HuH-7 (cell line): ENCODE measurements at places on chromosomes 12 and 14.

GRCh38 chr14:78172428-78172827 is 2.3 kb downstream of the NRXN3 start:
- DNase-seq: no peak

- DNase-seq: no peak
These were observed 80.9 kb downstream of the NDUFA12 start for GRCh38 chr12:94922561-94922960.

DNA sequence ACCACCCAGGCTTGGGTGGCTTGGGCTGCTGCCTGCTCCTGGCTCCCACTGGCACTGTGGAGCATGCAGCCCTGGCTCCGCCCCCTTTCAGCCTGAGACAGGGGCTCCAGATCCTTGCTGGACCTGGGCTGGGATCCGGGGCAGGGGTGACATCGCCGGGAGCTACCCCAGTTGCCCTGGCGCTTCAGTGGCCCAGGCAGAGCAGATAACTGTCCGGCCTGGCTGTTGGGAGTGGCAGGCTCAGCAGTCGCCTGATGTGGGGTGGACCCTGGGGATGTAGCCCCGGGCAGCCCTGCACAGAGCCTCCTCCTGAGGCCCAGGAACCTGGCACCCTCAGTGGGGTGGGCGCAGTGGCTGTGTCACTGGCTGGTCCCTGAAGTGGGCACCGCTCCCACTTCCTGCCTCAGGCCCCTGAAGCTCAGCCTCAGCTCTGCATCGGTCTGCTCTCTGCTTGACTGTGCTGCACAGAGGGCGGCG is 57.9 kb downstream of the FUT8 start:
- no peak for DNase-seq

- DNase-seq: no peak
These were observed 69.4 kb upstream of the DACT1 start for GRCh38 chr14:58568322-58568721.

DNA sequence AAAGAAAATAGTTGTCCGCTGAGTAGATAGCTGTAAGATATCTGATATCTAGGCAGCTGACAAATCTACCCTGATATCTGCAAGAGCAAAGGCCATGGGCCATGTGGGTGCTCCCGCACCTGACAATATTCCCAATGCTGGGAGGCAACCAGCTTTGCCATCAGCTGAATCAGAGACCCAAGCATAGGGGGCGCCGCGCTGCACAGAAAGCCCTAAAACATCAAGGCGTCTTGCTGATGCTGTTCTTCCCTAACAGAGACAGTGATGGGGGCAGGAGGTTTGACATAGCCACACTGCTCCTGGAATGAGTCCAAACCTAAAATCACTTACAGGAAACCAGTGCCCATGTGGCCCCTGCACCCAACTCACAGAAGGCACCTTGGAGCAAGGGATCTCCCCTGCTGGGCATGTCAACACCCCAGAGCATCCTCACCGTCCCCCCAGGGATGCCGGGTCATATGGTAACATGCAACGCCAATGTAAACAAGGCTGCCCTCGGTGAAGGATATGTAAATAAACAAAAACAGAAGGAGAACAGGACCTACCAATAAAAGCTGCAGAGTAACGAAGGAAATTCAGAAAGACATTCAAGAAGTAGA is 199.5 kb downstream of the TMEM132D start:
- no peak for DNase-seq

- no peak for DNase-seq
These were observed 9.8 kb downstream of the DHRS1 start for GRCh38 chr14:24289649-24290280.

DNA sequence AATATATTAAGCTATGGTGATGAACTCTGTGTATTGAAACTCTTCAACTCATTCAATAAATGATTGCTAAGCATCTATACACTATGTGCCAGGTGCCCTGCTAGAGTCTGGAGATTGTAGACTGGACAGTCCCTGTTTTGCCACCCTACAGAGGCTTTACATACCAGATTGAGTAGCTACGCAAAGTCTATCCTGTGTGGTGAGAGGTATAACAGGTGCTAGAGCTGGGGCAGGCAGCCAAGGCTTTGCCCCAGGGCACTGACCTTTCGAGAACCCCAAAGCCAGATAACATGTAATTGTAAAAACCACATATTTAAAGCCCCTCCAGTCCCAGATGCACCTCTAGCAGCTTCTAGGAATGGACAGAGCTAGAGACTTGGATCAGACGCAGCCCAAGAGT is 52.8 kb downstream of the PPM1H start:
- DNase-seq: no peak

DNA sequence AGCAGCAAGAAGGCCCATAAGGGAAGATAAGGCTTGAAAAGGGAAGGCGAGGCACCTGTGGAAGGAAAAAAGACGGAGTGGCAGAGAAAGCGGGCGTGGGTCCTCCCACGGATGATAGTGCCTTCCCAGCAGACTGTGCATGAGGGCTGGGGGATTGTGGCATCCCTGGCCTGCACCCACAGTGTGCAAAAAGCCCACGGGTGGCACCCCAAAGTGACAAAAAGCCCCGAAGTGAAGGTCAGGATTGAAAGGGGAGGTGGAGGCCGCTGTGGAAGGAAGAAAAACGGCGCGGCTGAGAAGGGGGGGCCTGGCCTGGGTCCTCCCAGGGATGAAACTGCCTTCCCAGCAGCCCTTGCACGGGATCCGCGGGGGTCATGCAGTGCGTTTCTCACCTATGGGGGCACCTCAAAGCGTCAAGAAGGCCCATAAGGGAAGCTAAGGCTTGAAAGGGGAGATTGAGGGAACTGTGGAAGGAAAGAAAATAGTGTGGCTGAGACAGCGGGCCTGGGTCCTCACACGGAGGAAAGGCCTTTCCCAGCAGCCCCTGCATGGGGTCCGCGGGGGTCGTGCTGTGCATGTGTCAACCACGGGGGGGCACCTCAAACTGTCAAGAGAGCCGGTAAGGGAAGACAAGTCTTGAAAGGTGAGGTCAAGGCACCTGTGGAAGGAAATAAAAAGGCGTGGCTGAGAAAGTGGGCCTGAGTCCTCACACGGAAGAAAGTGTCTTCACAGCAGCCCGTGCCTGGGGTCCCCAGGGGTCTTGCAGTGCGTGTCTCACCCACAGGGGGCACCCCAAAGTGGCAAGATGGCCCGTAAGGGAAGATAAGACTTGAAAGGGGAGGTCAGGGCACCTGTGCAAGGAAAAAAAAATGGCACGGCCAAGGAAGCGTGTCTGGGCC is 274.1 kb downstream of the ALG10 start:
- DNase-seq: no peak

DNA sequence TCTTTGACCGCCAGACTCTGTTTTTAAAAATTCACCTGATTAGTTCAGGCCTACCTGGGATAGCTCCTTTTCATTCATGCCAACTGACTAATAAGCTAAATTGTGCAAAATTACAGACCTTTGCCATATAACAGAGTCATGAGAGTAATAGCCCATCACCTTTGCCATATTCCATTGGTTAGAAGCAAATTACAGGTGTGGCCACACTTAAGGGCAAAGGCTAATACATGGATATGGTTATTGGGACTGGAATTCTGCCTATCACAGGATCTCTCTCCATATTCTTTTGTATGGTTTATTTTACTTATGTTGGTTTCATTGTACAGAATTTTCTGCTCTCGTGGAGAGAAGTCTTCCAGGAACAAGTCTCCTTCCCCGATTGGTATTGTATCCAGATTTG is 115.2 kb downstream of the EGLN3 start:
- DNase-seq: no peak

- DNase-seq: no peak
These were observed 153.4 kb downstream of the FUT8 start for GRCh38 chr14:65565948-65566347.

DNA sequence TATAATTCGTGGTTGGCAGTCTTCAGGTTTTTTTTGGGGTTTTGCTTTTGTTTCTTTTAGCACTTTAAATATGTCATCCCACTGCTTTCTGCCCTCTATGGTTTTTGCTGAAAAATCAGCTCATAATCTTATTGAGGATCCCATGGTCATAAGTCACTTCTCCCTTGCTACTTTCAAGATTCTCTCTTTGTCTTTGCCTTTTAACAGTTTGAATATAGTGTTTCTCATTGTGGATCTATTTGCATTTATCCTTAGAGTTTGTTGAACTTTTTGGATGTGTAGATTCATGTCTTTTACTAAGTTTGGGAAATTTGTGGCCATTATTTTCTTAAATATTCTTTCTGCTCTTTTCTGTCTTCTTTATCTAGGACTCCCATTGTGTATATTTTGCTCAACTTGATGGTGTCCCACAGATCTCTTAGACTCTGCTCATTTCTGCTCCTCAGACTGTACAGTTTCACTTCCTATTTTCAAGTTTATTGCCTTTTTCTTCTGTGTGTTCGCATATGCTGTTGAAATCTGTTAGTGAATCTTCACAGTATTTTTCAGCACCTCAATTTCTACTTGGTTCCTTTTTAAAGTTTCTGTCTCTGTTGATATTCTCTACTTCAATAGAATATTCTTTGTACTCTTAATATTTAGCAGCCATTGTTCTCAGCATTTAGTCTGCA is 70.8 kb downstream of the WNK1 start:
- no peak for DNase-seq

- DNase-seq: peak; percentile 32
These were observed 82.4 kb downstream of the CRADD start for GRCh38 chr12:93759512-93760081.

- no peak for DNase-seq
These were observed 268.6 kb downstream of the BTG1 start for GRCh38 chr12:91877022-91877421.

- DNase-seq: no peak
These were observed 922 bp downstream of the TBX5 start for GRCh38 chr12:114404926-114405518.

- DNase-seq: no peak
These were observed 453.8 kb downstream of the TMEM121 start for GRCh38 chr14:105980224-105980623.

- no peak for DNase-seq
These were observed 58.6 kb downstream of the SERPINA3 start for GRCh38 chr14:94670692-94671285.

DNA sequence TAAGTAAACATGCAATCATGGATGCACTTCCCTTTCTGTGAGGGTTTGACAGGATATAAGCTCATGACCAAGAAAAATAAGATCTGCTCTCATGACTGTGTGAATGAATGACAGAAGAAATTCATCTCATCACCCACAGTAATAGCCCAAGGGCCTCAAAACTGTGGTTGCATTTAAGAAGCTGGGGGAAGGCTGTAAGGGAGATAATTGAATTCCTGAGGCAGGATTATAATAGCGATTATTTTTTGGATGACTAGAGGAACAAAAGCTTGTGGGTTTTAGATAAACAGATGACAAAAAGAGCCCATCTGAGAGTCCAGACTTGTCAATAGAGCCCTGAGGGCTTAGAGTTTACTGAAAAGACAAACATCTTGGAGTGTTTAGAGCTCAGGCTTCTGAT is 161.2 kb downstream of the NTF3 start:
- DNase-seq: no peak

GRCh38 chr12:28145216-28145615 is 45.0 kb upstream of the CCDC91 start:
- DNase-seq: no peak

- no peak for DNase-seq
These were observed 163.9 kb downstream of the MED13L start for GRCh38 chr12:116113398-116114130.

DNA sequence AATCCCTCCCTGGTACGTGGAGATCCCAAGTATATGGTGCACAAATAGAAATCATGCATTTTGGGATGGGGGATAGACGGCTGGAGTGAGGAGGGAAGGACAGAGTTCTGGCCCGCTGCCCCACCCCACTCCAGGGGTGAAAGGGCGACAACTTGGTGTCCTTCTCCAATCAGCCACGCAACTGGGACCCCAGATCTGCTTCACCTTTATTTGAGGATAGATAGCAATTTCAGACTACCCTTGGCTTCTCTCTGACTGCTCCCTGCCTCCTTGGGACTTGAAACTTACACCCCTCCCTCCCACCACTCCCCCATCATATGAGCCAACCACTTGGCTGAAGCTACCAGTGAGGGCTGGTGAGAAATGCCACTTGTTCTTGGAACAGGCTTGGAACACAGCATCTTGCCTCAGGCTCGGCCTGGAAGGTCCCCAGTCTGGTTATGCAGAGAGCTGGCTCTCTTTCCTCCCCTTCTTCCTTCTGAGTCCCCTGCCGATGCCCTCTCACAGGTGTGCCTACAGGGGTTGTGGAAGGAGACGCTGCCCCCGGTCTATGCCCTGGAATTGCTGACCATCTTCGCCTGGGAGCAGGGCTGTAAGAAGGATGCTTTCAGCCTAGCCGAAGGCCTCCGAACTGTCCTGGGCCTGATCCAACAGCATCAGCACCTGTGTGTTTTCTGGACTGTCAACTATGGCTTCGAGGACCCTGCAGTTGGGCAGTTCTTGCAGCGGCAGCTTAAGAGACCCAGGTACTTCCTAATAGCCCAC is 8.1 kb downstream of the OAS3 start:
- no peak for DNase-seq

GRCh38 chr12:117377758-117378157 is 16.3 kb upstream of the NOS1 start:
- no peak for DNase-seq

GRCh38 chr12:32002848-32003493 is 43.8 kb downstream of the RESF1 start:
- DNase-seq: no peak

- no peak for DNase-seq
These were observed 14.3 kb upstream of the RIC8B start for GRCh38 chr12:106760184-106760531.

DNA sequence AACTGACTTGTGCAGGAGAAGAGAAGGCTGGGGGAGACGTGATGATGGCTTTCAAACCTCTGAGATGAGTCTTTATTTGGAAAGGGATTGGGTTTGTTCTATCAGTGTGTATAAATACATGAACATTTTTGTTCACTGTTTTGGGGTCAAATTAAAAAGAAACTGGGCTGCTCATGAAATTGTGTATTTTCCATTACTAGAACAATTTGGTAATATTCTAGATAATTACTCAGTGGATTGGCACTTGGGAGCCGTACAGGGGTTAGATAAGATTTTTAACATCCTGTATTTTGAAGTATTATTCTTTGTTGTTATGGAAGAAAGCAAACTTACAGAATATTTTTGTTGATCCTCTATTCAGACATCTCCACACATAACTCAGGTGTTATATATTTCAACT is 340.6 kb downstream of the PRKD1 start:
- no peak for DNase-seq

DNA sequence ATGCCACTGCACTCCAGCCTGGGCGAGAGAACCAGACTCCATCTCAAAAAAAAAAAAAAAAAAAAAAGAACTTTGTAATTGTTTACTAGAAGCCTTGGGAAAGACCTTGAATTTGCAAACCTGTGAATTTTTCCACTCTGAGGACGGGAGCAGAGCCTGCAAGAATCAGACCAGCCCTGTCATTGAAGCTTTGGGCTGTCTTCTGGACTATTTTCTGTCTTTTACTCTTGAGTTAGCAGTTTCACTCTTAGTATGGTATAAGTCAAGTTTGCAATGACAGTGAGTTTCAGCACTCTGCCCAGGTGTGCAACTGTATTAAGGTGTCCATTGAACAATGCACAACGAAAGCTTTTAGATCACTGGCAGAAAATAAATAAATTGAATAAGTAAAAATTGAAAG is 81.4 kb upstream of the KRAS start:
- no peak for DNase-seq

GRCh38 chr12:47361389-47362021 is 281.7 kb upstream of the AMIGO2 start:
- peak; percentile 44 for DNase-seq

- no peak for DNase-seq
These were observed 5.7 kb downstream of the RAB35 start for GRCh38 chr12:120110550-120111501.

- no peak for DNase-seq
These were observed 227.2 kb upstream of the TBX3 start for GRCh38 chr12:114911196-114911595.
